Endothelial cell (in vitro differentiated cells): ENCODE measurements at places on chromosomes 3 and 15. TPM values are rescaled to one million over a fixed set of nuclear protein-coding genes. Genes with fewer than 3 reads are reported as not detected.

TRH gene
- total RNA-seq = 0.49 TPM

ROBO1 gene
- 250 TPM for total RNA-seq

ALDH1A3 gene
- total RNA-seq = 13.9 TPM

SLC22A14 gene
- 0.36 TPM for total RNA-seq

SERPINI2 gene
- total RNA-seq = not detected

C3orf70 gene
- 1.4 TPM for total RNA-seq

TRAIP gene
- total RNA-seq = 6.2 TPM

ACSBG1 gene
- 0.13 TPM for total RNA-seq

BFSP2 gene
- not detected for total RNA-seq

CASR gene
- total RNA-seq = not detected
